ENCODE measurements at places on chromosomes 7 and 10. TPM values are rescaled to one million over a fixed set of nuclear protein-coding genes. Genes with fewer than 3 reads are reported as not detected.

DNA sequence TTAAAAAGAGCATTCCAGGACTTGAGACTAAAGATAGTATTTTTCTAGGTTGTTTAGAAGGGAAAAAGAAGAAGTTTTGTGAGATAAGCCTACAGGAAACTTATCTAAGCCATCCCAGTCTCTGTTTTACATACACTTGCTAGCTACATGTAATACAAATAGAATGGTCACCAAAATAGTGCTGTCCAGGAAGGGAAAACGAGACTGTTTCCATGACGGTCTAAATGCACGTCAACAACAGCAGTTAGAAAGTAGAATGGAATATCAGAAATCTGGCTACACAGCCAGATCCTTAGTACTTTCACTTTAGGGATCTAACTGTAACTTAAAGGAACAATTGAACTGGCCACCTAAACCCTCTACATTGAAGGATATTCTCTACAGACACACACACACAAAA is 117.6 kb downstream of the TSPAN12 start:
- no peak for DNase-seq

DNA sequence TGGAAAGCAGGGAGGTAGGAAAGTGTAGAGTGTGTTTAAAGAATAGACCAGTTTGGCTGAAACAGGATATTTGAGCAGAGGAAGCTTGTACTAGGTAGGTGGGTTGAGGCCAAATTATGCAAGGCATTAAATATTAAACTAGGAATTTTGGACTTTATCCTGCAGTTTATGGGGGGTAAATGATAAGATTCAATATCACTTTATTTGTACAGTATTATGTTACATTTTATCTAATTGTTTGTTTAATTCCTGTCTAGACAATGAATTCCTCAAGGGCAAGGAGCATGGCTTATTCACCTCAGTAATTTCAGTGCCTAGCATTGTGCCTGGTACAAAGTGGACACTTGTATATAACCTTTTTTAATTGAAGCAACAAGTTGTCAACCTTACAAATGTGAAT is 125.9 kb downstream of the CFTR start:
- DNase-seq = no peak

DNA sequence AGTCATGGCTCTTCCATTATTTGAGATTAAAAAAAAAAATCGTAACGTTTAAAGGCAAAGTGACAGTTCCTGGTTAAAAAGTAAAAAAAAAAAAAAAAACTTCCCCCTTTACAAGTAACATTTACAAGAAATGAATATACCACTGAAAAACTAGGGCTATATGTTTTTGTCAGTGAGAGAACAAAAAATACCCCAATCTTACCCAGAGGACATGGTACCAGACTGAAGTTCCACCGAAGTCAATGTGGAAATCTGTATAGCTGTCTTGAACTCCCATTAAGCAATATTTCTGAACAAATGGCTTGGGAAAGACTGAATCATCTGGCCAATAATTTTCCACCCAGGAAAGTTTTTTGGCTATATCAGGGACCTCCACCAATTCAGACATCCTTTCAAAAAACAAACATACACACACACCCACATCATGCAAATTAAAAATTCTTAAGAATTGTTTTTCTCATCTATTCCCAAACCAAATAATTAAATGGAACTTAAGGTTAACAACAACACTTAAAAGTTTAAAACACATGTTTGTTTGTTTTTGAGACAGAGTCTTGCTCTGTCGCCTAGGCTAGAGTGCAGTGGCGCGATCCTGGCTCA is 50.2 kb downstream of the KDM7A start:
- DNase-seq = no peak

- DNase-seq = no peak
Observed at GRCh38 chr10:19819419-19820033, 3.3 kb downstream of the PLXDC2 start.

GRCh38 chr7:12670000-12670729 is 17.3 kb upstream of the ARL4A start:
- no peak for DNase-seq

- no peak for DNase-seq
Observed at GRCh38 chr10:112722758-112723157, 227.3 kb upstream of the TCF7L2 start.

- DNase-seq = no peak
Observed at GRCh38 chr10:6009961-6010360, 32.6 kb upstream of the IL15RA start.

NUDT13 gene
- 5.8 TPM for polyA plus RNA-seq

FAM25C gene
- not detected for polyA plus RNA-seq

SH3PXD2A gene
- polyA plus RNA-seq = 11.8 TPM

PLAC9 gene
- 26.5 TPM for polyA plus RNA-seq

DNA sequence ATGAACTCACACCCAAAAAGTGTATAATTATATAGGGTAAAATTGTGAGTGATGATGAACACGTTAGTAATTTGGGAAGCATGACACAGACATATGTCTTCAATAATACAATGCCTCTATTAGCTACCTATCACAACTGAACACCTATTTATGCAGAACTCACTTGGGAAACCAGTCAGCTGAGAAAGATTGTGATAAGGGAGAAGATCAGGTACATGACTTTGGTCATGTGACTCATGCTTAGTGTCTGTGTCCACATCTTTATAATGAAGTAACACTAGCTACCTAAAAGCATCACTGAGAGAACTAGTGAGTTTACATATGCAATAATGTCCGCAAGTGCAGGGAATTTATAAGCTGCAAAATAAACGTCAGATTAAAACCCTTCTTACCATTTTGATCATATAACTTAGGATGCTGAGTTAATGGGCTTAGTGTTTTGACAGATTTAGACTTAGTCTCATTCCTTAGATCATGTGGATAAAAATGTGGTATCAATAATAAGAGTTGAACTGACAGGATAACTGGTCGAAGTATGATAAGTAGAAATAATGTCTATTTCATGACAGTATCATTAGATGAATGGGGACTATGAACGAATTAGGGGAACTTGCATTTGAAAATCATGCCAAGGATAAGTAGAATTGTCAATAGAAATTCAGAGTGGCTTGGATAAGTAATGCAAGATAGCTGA is 11.6 kb downstream of the VWDE start:
- no peak for DNase-seq

Data from heart left ventricle (tissue), 16 donors.